ENCODE measurements at places on chromosomes 7 and 10.
A peak's percentile ranks its signal among the peaks of the same experiment; 100 is the strongest.

GRCh38 chr10:78685466-78686103 lies 383.2 kb upstream of the ZMIZ1 start:
- DNase-seq, result no peak

- DNase-seq, result no peak
Measured at GRCh38 chr10:116239229-116239628, 33.8 kb downstream of the GFRA1 start.

GRCh38 chr7:121739465-121739864 lies 133.5 kb upstream of the PTPRZ1 start:
- DNase-seq, result no peak

GRCh38 chr10:28012990-28013515 lies 14.2 kb upstream of the ODAD2 start:
- no peak for DNase-seq

- no peak for DNase-seq
Measured at GRCh38 chr10:17737027-17737965, 14.7 kb upstream of the TMEM236 start.

- peak; percentile 26 for DNase-seq
Measured at GRCh38 chr7:2968176-2968575, 75.5 kb downstream of the CARD11 start.

DNA sequence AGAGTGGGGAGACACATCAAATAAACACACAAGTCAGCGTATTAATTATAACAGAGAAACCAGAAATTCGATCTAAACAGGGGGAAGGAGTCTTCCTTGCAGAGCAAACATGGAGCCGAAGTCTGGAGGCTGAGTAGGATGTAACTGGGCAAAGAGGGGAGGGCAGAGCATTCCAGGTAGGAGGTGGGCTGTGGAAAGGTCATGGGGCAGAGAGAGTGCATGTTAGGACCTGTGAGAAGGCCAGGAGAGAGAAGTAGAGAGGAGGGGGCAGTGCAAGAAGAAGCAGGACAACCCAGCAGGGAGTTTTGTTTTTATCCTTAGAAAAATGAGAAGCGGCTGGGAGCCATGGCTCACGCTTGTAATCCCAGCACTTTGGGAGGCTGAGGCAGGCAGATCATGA lies 130.8 kb upstream of the GPR26 start:
- DNase-seq, result no peak

DNA sequence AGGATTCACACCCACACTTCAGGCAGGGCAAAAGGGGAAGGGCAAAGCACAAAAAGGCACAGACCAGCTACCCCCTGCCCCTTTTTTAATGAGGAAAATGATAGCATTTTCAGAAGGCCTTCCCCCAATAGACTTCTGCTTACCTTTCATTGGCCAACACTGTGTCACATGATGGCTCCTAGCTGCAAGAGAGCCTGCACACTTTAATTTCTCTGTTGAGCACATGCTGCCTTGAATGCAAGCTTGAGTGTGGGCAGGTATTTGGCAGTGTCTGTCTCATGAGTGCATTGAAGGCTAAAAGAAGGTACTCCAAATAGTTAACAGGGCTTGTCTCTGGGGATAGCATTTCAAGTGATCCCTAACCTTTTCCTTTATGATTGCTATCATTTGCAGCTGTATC lies 175.4 kb upstream of the NFE2L3 start:
- DNase-seq, result no peak

GRCh38 chr10:78214955-78215354 lies 181.3 kb downstream of the RPS24 start:
- DNase-seq, result no peak

GRCh38 chr7:137949416-137950262 lies 52.2 kb downstream of the CREB3L2 start:
- DNase-seq, result no peak

- DNase-seq, result no peak
Measured at GRCh38 chr7:127251465-127252376, 1.0 kb downstream of the GRM8 start.

DNA sequence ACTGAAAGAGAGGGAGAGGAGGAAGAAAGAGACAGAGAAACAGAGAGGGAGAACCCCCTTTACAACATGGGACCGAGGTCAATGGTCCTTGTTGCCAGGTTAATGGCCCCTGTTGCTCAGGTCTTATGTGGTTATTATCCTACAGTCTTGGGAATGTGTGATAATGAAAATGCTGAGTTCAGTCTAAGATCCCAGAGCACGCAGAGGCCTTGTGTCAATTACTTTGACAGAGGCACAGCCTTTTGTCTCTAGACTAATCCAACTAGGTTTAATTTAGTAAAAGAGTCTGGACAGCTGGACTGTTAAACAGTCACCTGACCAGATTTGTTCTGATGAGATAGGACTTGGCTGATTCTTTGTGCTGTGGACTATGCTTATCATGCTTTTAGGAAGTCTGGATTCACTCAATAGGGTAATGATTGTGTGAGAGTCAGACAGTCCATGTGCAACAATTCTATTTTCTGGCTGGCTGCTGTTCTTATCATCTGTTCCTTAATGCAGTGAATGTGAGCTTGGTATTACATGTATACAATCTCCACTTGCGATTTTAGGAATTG lies 157.4 kb upstream of the MAGI2 start:
- DNase-seq, result no peak

DNA sequence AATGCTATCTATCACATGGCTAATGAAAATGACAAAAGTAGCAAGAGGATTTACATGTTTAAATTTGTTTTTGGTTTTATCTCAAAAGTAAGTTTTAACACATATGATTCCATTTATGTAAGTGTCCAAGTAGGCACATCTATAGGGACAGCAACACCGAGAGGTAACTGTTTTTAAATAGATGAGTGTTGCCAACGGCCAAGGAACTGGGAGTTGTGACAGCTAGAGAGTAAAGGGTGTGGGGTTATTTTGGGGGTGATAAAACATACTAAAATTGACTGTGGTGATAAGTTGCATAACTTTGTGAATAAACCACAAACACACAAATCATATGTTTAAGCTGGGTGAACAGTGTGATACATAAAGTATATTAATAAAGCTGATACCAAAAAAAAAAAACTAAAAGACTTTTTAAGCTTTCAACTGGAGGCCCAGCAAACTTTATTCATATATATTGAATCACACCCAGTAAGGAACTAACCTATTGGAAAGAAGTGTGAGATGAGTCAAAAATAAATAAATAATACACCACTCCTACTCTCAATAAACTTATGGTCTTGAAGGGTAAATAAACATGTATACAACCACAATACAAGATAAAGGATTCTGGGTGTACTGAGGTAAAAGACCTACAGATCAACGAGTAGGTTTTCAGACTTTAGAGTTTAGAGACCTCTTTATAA lies 33.0 kb downstream of the LRRC72 start:
- no peak for DNase-seq

DNA sequence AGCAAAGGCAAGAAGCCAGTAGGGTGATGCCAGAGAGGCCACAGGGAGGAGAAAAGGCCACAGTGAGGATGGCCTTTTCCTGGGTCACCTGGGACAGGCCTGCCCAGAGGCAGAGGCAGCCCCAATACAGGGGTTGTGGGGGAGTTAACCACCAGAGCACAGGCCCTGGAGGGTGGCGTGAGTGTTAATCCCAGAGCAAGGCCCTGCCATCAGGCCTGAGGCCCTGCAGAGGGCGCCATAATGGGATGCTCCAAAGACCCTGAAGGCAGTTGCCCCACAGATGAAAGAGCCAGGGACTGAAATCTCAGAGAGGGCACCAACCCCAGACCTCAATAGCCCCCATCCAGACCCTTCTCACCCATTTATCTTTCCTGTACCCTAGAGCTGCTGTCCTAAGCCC lies 23.9 kb downstream of the SLC13A4 start:
- no peak for DNase-seq
